ENCODE measurements at places on chromosomes 16 and 17.

DNA sequence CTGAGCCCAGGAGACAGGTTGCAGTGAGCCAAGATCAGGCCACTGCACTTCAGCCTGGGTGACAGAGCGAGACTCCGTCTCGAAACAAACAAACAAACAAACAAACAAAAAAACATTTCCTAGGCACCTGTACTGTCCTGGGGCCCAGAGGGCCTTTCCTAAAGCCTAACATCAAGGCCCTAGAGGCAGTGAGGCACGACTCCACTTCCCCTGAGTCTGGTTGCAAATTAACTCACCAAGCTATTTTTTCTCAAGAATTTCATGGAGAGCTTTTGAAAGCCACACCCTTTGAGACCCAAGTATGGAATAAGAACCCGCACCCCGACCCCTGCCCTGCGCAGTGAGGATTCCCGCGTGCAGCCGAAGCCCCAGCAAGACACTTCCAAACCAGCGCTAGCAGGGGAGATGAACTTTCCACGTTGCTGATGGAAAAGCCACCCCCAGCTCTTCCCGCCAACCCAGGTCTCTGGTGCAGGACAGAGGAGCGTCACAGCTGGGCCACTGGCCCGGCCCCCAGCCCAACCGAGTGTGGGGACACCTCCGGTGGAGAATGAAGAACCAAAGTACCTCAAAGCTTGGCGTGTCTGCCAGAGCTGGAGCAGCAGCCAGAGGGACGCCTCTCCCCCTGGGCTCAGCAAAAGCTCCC lies 1.2 kb downstream of the CHST5 start:
- no peak for DNase-seq

GRCh38 chr17:34892461-34893249 lies 68.6 kb downstream of the CCT6B start:
- DNase-seq, result no peak

DNA sequence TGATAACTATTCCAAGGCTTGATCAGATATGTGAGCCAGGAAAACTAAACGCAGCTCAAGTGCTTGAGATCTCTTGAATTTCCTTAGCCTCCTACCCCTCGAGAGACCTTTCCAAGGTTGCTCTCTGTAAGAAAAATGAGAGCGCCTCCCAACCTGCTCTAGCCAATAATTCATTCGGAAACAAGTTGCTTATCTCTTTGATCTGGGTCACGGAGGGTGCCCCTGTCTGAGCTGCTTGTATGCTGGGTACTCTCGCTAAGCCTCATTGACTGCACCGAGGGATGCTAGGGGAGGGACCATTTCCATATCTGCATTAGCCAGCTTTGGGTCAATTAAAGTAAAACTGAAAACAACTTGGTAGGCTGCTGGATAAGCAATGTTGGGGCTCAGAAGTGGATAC lies 70.1 kb upstream of the SHISA6 start:
- DNase-seq, result no peak

GRCh38 chr17:680529-680928 lies 34.1 kb downstream of the VPS53 start:
- DNase-seq, result no peak

- DNase-seq, result no peak
These were observed 31.5 kb downstream of the LMF1 start for GRCh38 chr16:939311-939710.

GRCh38 chr16:20940871-20941635 lies 40.5 kb downstream of the LYRM1 start:
- DNase-seq, result no peak

DNA sequence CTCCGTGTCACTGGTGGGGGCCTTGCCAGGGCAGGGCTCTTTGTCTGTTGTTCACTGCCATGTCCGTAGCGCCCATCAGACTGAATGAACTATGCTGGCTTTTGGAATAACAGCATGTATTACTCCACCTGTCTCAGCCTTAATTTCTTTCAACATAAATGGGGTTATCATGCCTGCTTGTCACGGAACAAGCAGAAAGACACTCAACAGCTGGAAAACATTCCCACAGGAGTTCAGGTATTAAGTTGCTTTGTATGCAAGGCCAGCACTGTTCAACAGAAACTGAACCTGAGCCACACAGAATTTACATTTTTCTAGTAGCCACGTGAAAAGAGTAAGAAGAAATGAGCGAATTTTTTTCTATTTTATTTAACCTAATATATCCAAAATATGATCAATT lies 13.1 kb downstream of the PPL start:
- DNase-seq, result no peak

- no peak for DNase-seq
These were observed 14.9 kb downstream of the ADGRG1 start for GRCh38 chr16:57643147-57643874.

GRCh38 chr17:69457603-69458002 lies 43.1 kb downstream of the MAP2K6 start:
- no peak for DNase-seq

DNA sequence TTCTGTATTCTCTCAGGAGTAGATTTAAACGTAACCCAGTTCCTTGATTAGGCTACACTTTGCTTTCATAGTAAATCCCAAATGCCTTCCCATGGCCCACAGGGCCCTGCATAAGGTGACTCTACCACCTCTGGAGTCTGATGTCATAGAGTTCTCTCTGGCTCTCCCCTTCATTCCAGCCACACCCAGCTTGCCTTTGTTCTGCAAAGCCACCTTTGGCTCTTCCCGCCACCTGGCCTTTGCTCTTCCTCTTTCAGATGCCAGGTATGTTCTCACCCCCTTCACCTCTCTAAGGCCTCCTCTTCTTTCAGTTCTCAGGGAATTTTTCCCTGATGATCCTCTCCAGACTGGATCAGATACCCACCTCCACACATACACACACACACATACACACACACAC lies 141.3 kb upstream of the HSBP1 start:
- no peak for DNase-seq

DNA sequence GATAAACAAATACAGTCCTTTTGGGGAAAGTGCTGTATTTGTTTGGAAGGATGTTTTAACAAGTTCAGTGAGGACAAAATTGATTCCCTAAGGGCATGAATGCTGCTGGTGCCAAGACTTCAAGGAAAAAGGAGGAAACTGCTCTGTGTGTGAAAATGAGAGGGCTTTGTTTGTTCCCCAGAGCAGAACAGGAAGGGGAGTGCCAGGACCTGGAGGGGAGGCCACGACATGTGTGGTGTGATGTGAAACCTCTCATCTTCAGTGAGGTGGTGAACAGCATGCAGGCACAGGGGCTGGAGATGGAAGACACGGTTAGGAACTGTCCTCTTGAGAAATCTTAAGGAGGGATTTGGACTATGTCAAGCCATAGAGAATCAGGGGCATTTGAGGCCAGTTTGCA lies 46.6 kb upstream of the GRIN2A start:
- DNase-seq, result no peak

- no peak for DNase-seq
These were observed 13.3 kb upstream of the ATP6V0C start for GRCh38 chr16:2500430-2500917.

DNA sequence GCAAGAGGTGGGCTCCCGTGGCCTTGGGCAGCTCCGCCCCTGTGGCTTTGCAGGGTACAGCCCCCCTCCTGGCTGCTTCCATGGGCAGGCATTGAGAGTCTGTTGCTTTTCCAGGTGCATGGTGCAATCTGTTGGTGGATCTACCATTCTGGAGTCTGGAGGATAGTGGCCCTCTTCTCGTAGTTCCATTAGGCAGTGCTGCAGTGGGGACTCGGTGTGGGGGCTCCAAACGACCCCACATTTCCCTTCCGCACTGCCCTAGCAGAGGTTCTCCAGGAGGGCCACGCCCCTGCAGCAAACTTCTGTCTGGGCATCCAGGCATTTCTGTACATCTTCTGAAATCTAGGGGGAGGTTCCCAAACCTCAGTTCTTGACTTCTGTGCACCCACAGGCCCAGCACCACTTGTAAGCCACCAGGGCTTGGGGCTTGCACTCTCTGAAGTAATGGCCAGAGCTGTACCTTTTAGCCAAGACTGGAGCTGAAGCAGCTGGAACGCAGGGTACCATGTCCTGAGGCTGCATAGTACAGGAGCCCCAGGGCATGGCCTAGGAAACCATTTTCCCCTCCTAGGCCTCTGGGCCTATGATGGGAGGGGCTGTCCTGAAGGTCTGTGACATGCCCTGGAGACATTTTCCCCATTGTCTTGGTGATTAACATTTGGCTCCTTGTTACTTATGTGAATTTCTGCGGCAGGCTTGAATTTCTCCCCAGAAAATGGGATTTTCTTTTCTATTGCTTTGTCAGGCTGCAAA lies 6.0 kb downstream of the PRKAR1A start:
- no peak for DNase-seq

GRCh38 chr16:66619534-66620428 lies 15.3 kb downstream of the CMTM3 start:
- DNase-seq, result no peak

DNA sequence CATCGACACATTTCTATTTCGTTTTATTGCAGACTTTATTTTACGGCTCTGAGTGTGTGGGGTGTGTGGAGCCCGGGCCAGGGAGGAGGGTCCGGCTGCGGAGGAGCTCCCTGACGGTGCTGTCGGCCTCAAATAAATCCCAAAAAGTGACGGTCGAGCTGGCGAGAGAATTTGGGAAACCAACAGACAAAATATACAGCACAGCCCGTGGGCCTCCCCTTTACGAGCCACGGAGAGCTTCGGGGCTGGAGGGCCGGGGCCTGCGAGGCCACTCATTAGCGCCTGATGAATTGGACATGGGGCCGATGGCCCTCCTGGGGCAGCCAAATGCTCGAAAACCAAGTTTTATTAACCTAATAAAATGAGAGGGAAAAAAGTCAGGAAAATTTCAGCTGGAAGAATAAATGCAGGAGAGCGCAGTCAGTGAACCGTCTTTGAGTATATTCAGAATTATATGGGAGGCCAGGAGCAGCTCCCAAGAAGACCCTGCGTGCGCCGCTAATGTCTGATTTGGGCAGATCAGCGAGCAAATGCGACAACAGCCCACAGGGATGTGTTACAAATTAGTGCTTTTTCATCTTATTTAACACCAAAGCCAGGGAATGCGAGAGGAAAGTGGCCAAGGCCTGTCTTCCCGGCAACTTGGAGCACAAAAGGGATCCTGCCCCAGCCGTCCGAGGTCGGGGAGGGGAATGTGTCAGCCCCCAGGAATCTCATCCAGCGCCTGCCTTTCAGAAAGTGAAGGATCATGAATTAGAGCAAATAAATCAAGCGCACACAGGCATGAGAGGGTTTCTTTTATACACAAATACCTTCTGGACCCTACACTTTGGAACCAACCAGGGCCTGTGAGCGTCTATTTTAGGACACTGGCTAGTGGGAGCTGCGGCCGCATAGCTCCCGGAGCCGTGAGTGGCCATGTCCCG lies 249.1 kb downstream of the C16orf95 start:
- no peak for DNase-seq

GRCh38 chr17:73495641-73496040 lies 148.6 kb downstream of the SDK2 start:
- no peak for DNase-seq

GRCh38 chr17:80705988-80706387 lies 161.3 kb downstream of the RPTOR start:
- DNase-seq, result no peak

DNA sequence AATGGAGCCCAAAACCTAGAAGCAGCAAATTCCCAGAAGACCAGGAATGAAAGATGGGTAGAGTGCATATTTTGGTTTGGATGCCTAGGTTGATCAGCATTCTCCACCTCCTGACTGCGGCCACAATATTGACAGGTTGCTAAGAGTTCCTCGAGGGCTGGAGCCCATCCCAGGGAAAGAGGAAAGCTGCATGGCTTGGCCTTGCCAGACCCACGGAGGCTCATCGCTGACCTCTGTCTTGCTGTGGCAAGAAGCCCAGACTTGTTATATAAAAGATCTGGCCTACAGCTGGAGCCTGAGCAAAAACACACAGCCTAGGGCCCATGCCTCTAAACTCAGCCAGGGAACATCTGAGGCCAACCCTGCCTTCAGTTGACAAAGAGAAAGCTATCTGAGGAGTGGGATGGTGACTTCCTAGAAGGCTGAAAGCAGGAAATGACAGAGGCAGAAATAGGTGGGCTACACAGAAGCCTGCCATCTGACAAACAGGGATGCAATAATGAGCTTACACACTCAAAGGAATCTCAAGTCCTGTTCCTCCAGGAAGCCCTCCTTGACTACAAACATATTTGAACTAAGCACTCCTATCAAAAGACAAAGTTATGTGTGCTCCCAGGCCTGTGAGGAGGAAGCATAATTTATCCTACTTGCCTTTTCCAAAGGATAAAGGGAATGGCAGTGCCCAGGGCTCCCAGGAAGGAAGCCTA lies 22.5 kb upstream of the SLC35B1 start:
- DNase-seq, result no peak

- DNase-seq, result no peak
These were observed 10.4 kb downstream of the NHERF1 start for GRCh38 chr17:74758848-74759168.

Data from activated naive CD4-positive, alpha-beta T cell treated with Interleukin-2 at 50 U/mL for 16 hours (primary cell).